ENCODE measurements at places on chromosomes 7 and 10.

DNA sequence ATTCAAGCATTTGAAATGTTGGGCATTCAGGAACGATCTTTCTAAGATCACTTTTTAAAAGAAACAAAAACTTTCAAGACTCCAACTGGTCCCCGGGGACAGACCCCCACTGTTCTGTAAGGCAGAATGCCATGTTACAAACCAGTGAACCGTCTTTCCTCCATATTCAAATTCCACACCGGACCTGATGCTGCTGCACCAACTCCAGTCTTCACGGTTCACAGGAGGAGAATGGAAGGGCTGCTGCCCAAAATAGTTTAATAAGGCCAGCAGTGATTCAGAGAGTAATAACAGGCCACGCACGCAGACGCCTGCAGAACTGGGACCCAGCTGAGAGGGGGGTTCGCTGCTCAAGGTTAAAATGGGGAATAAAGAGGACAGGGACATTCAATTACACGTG is 47.2 kb downstream of the OSBPL3 start:
- no peak for DNase-seq

DNA sequence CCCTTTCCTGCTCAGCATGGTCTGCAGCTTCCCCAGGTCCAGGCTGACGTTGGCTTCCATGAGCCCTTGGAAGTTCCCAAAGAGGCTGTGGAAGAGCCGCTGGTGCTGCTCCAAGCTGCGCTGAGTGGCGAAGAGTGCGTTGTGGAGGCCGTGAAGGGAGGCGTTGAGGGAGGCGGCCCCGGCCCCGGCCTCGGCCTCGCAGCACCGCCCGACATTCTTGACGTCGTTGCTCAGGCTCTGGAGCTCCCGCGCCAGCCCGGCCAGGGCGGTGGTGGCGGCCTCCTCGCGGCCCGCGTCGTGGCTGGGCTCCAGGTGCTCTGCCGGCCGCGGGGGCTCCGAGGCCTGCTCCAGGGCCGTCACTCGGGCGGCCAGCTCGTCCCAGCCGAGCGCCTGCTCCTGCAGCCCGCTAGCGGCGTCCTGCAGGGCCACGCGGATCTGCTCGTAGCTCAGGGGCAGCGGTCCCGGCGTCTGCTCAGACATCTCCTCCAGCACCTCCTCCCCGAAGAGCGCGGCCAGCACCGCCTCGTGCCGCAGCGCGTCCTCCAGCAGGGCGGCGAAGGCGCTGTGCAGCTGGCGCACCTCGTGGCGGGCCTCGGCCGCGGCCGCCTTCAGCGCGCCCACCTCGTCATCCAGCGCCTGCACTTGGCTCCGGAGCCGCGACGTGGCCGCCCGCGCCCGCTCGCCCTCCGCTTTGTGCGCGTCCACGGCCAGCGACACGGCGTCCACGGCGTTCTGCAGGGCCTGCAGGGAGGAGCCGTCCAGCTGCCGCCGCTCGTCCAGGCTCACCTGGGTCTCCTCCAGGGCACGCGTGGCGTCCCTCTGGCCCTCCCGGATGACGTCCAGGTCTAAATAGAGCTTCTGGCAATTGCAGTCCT is 14.7 kb downstream of the MMRN2 start:
- no peak for DNase-seq

DNA sequence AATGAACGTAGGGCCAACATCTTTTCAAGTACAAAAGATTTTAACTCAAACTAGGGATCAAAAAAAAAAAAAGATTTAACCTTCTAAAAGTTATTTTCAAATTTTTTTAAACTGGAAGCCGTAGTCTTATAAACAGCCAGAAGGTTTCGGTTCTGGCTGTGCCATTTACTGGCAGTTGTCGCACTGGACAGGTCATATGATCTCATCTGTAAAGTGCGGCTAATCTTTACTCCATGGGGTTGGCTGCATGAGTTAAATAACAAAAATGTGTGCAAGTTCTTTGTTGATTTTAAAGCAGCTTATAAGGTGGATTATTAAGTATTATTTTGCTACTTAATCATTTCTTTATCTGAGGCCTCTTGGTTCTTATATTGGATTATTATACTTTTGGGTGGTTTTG is 36.6 kb downstream of the TRUB1 start:
- DNase-seq: no peak

GRCh38 chr10:13683017-13683416 is 96.3 kb downstream of the PRPF18 start:
- no peak for DNase-seq

- DNase-seq: no peak
Measured at GRCh38 chr7:128137181-128137580, 103.9 kb upstream of the LEP start.

DNA sequence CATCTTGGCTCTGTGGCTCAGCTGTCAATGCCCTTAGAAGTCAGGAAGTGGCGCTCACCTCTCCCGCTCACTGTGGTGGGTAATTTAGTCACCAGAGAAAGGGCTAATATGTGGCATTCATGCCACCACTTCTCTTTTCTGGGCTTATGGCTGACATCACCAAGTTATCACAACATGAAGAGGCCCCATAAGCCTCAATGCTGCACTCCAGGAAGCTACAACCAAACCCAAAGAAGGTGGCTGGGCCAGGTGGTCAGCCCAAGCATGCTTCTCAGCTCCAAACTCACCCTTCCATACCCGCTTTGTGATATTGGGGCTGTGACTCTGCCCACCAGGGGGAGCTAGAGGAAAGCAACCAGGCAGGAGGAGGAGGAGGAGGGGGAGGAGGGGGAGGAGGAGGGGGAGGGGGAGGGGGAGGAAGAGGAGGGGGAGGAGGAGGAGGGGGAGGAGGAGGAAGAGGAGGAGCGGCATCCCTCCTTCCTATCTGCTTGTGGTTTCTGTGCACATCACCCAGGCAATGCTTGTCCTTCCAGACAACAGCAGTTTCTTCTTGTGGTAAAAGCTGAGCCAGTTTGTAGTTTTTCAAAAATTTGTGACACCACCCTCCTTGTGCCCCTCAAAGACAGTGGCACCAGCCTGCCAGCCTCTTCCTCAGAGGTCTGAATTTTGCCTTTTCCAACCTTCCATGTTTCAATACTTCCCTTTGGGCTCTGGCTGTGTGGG is 42.1 kb downstream of the CYP26A1 start:
- peak; percentile 22 for DNase-seq

DNA sequence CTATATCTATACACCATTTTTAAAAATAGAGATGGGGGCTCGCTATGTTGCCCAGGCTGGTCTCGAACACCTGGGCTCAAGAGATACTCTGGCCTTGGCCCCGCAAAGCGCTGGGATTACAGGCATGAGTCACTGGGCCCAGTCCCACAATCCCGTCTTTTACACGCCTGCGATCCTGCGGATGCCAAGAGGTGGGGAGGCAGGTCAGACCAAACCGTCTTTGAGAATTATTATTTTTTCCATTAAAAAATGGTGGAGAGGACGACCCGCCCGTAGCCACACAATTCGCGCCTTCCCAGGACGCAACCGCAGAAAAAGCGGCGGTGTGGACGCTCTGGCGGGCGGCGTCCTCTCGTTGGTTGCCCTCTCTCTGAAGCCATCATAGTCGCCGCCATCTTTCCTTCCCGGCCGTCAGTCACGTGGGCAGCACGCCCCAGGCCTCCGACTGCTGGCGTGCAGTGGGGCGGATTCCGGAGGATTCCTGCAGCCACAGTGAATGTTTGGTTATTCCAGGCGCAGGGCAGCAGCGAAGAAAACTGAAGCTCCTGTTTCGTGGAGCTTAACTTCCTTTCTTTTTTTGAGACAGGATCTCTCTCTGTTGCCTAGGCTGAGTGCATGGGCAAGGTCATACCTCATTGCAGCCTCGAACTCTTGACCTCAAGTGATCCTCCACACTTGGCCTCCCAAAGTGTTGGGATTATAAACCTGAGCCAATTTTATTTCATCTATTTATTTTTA is 9.9 kb upstream of the EPHB4 start:
- DNase-seq: peak; percentile 81

- no peak for DNase-seq
Measured at GRCh38 chr7:52472006-52472620, 563.3 kb upstream of the POM121L12 start.

GRCh38 chr7:139791316-139791715 is 13.5 kb upstream of the HIPK2 start:
- no peak for DNase-seq

DNA sequence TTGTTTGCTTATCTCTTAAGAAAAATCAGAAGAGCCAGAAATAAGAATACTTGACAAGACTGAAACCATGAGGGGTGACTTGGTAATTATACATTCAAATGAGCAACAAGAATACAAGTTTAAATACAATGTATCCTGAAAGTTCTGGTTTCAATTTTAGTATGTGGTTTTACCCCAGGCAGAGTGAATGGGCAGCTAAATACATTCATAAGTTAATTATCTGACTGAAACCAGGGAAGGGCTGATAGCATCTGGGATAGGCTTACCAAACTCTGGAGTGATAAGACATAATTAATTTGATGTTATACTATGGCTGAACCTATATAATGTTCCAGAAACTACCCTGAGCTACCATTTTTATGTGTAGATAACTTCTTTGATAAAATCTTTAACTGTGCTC is 252.2 kb upstream of the PLXNA4 start:
- no peak for DNase-seq

DNA sequence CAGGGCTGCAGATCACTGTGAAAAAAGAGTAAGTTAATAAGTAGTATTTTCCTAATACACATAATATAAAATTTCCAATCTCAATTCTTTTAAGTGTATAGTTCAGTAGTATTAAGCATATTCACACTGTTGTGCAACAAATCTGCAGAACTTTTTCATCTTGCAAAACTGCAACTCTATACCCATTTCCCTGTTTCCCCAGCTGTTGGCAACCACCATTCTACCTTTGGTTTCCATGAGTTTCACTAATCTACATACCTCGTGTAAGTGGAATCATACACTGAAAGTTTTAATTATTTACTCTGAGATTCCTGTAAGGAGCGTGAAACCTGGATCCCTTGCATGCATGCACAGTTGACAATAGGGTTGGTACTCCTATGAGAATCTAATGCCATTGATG is 155.4 kb downstream of the ZPBP start:
- DNase-seq: no peak

GRCh38 chr10:109282510-109282909 is 640.8 kb downstream of the XPNPEP1 start:
- DNase-seq: no peak

DNA sequence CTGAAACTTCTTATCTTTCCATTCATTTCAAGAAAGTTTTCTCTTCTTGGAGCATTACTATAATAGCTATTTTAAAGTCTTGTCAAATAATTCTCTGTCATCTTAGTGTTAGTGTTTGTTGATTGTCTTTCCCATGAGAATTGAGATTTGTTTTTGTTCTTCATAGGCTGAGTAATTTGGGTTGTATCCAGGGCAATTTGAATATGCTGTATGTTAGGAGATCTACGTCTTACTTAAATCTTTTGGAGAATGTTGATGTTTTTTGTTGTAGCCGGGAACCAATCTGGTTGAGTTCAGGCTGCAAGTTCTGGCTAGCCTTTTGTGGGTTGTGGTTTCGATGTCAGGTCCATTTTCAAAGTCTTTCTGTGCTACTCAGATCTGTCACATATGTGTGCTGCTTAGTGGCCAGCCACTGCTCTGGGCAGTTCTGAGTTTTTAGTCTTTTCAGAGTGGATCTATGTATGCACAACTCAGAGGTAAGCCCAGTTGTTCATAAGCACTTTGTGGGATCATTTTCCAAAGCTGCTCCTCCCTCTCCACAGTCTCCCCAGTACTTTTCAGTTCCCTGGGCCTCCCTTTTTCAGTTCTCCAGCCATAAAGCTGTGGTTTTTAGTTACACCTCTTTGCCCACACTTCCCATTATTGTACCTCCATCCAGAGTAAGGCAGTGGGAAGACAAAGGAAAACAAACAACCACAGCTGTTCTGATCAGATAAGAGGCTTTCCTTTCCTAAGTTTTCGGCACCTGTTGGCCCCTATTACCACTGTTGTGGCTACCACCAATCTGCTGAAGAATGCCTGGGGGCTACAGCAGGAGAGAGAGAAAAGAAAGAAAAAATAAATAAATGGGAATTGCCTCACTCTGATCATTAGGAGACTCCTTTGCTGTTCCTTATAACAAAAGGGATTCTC is 4.7 kb upstream of the CCNJ start:
- no peak for DNase-seq

DNA sequence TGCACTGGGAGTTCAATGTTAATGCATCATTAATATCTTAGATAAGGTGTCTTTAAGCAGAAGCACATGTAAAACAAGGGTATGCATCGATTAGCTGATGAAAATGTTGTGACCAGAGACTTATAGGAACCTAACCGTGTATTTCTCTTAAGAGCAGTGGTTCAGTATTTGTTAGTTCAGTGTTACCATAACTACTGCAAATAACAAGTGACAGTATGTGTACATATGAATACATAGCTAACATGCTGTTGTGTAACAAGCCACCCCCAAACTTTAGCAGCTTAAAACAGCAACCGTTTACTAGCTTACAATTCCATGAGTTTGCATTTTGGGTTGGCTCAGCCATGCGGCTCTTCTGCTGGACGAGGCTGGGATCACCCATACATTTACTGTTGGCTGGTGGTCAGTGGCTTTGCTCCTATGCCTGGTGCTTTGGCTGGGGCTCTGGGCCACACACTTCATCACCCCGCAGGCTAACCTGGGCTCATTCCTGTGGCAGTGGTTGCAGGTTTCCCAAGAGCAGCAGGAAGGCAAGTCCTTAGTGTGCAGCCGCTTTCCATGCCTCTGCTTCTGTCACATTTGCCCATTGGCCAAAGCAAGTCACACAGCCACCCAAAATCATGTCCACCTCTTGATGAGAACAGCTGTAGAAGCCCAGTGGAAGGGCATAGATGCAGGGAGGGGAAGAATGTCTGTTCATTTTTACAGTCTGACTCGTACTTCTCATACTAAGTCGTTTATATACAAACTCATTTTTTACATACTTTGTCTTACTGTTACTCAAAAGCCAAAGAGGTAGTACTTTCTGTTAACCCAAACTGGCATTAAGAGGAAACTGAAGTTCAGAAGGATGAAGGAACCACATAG is 103.3 kb upstream of the GATA3 start:
- DNase-seq: no peak

- no peak for DNase-seq
Measured at GRCh38 chr7:138089080-138089901, 13.0 kb downstream of the AKR1D1 start.

DNA sequence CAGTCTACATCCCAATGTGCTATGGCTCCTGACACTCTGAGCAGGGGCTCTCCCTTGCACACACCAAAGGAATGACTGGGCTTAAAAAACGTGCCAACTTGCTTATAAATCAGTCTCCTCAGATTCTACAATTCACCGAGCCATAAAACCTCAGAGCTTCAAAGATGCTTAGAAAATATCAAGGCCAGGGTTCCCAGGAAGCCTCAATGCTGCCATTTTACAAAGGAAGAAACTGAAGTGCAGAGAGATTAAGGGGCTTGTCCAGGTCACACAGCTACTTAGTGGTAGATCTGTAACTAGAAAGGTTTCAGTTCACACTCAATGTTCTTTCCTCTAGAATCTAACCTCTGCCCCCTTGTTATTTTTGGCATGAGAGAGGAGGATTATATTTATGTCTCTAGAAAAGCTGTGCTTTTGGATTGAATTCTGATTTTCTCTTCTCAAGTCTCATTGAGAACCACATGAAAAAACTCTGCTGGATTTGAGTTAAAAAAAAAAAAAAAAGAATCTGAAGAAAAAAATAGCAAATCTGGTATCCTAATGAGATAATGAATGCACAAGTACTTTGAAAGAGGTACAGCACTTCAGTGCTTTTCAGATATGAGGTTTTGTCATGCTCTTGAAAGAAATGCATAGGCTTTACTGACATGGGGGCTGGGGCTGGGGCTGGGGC is 22.3 kb upstream of the TSPAN33 start:
- DNase-seq: no peak

GRCh38 chr10:118571123-118571522 is 24.3 kb downstream of the PRLHR start:
- DNase-seq: no peak

GRCh38 chr10:110993024-110993693 is 73.8 kb downstream of the SHOC2 start:
- DNase-seq: no peak

Data from DMS153 (cell line).